ENCODE measurements at places on chromosomes 4 and X.

DNA sequence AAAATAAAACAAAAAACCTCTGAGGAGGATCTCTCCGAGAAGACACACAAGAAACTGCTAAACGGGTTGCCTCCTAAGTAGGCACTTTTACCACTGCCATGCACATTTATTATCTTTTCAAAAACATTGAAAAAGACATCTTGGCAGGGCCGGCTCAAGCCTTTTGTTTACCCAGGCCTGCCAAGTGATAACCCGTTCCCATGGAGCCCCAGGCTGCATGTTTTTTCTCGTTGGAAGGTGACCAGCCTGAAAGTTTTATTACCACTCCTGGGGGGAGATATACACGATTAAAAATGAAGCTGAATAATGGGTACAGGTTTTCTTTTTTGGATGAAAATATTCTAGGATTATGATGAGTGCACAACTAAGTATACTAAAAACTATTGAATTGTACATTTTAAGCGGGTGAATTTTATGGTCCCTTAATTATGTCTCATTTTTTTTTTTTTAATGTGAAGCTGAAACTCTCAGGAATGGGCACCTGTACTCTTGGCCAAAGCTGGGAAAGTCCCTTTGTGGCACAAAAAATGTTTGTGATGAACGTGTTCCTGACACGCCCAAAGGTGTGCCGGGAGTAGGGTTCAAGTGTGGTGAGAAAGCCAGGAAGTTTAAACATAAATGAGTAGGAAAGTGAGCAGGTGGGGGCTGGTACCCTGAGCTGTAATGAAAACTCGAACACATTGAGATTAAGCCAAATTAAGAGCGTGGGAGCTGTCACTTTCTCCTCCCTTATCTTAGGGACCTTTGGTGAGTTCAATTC, 1.5 kb upstream of the MAP7D2 start:
- no peak for DNase-seq

- no peak for DNase-seq
Measured at GRCh38 chr4:147381749-147382148, 99.1 kb upstream of the EDNRA start.

GRCh38 chrX:13418126-13419097, 98.6 kb upstream of the ATXN3L start:
- DNase-seq, result peak; percentile 26

- DNase-seq, result no peak
Measured at GRCh38 chr4:133152831-133153481, 3.9 kb downstream of the PCDH10 start.

- DNase-seq, result peak; percentile 77
Measured at GRCh38 chr4:183588169-183588675, 70.8 kb downstream of the RWDD4 start.

- no peak for DNase-seq
Measured at GRCh38 chr4:127586922-127587571, 45.7 kb upstream of the INTU start.

DNA sequence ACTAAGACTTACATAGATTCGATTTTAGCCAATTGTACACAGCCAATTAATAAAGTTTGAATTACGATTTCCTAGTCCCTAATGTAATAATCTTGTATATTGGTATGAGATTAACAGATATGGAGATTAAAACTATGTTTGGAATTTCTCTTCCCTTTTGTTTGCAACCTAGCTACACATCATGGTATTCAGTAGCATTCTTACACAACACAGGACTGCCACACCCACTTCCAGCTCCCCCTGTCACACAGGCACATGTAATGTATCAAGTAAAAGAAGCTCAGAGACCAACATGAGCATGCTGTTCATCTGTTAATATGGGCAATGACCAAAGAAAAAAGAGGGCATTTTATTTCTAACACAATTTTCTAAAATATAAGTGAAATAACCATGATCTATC, 12.8 kb downstream of the SLC6A14 start:
- DNase-seq, result no peak

GRCh38 chr4:54668014-54668611, 10.4 kb downstream of the KIT start:
- DNase-seq, result no peak

Data from foreskin melanocyte (primary cell).